HCT116 (cell line): ENCODE measurements at places on chromosomes 4 and X. TPM values are rescaled to one million over a fixed set of nuclear protein-coding genes. Genes with fewer than 3 reads are reported as not detected.
A peak's percentile ranks its signal among the peaks of the same experiment; 100 is the strongest.

DNA sequence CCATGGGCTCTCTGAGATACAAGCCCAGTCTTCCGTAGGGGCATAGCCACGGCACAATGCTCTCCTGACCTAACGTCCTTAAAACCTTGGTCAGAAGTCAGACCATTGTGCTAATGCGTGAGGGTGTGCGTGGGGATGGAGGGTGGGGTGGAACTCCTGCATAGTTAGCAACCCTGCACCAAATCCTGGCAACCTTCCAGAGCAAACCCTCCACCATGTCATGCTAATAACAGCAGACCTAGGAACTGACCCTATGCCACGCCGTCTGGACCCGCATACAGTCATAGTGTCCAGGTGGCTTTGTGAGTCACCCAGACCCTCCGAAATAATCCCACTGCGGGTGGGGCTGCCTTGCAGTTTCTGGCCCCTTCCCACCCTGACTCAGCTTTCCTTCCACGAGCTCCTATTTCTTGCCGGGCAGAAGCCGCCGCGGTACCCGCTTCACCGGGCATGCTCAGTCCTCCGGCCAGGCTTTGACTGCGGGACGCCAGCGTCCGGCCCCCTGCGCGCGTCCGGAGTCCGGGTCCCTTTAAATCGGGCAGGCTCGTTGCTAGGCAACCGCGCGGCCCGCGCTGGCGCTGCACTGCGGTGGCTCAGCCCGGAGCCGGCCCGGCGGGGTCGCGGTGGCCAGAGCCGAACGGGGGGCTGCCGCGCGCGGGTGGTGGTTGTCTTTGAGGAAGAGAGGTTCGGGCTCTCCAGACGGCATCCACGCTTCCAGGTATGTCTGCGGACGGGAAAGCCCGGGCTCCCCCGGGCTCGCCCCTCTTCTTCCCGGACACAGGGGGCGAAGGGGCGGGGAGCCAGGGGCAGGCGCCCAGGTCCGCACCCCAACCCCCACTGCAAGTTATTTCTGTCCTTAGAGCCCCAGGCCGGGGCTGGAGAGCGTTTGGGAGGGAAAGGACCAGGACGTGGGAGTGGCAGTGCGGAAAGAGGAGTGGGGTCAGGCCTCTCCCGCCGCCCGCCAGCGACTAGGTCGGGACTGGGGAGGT lies at the start of gene CCDC160:
Gene CCDC160 (plus strand): TSS at position 557 of the 989 bp plus-strand sequence. CDS start 7,619 bp downstream, outside the sequence.
- DNase-seq, result peak; percentile 2

GRCh38 chr4:139556071-139556723 lies at the start of gene SETD7:
SETD7 (minus strand) TSS chr4:139556219; CDS start chr4:139556137, 82 bp downstream.
- DNase-seq, result peak; percentile 57

GRCh38 chr4:54315561-54316538 lies 86.8 kb downstream of the PDGFRA start:
- no peak for DNase-seq

CLDN34 gene
- total RNA-seq, result not detected

SYN1 gene
- total RNA-seq, result 0.86 TPM

- DNase-seq, result no peak
Observed at GRCh38 chr4:142129931-142130330, 493.5 kb downstream of the IL15 start.

GRCh38 chr4:44632733-44633132 lies 18.7 kb downstream of the YIPF7 start:
- no peak for DNase-seq
